ENCODE measurements at places on chromosomes 2 and 18. TPM values are rescaled to one million over a fixed set of nuclear protein-coding genes. Genes with fewer than 3 reads are reported as not detected.

DNA sequence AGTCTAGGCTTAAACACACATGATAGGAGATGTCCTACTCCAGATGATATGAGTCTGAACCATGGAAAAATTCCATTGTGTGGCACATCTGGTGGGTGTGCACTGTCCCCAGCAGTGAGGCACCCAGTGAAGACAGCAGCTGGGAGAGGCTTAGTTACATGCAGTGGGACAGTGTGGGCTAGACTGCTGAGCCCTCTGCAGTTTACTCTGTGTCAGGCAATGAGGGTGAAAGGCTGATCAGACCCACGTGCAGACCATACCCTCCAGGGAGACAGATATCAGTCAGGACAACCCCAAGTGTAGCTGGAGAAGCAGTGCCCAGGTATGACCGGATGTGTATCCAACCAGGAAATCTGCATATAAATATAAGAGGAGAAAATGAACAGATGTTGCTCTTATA is 13.4 kb downstream of the IL37 start:
- H3K27ac ChIP-seq: no peak overlapping the region
- H3K4me1 ChIP-seq: peaks cover 5% of the 10 kb centered on the region
- no peaks in the 10 kb centered on the region for H3K27me3 ChIP-seq
- no peak overlapping the region for H3K4me3 ChIP-seq

DNA sequence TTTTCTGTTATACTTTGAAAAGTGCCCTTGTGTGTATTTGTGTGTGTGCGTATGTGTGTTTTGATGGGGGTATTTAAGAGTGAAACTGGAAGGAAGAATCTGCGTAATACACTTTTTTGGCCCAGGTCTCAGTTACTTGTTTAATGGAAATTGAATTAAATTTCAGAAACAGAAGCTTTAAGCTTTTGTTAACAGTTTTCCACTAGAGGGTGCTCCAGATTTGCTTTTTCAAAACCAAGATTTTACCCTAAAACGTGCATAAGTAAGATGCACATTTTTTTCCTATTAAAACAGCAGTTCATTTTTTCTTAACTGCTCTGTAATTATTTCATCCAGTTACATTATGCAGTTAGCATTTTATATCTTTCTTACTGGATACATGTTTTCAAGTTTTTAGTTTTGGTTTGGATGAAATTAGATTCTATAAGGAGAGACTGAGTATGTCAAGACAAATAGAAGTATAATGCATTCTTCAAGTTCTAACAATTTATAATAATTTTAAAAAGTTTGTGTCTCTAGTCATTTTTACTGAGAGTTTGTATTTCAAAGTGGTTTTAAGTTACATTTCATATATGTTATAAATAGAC is 97.2 kb downstream of the PIK3C3 start:
- no peak overlapping the region for H3K4me3 ChIP-seq
- DNase-seq: no peak
- peaks cover 7% of the 10 kb centered on the region for H3K4me1 ChIP-seq
- peaks cover 2% of the 10 kb centered on the region for H3K36me3 ChIP-seq
- no peaks in the 10 kb centered on the region for H3K27me3 ChIP-seq

DNA sequence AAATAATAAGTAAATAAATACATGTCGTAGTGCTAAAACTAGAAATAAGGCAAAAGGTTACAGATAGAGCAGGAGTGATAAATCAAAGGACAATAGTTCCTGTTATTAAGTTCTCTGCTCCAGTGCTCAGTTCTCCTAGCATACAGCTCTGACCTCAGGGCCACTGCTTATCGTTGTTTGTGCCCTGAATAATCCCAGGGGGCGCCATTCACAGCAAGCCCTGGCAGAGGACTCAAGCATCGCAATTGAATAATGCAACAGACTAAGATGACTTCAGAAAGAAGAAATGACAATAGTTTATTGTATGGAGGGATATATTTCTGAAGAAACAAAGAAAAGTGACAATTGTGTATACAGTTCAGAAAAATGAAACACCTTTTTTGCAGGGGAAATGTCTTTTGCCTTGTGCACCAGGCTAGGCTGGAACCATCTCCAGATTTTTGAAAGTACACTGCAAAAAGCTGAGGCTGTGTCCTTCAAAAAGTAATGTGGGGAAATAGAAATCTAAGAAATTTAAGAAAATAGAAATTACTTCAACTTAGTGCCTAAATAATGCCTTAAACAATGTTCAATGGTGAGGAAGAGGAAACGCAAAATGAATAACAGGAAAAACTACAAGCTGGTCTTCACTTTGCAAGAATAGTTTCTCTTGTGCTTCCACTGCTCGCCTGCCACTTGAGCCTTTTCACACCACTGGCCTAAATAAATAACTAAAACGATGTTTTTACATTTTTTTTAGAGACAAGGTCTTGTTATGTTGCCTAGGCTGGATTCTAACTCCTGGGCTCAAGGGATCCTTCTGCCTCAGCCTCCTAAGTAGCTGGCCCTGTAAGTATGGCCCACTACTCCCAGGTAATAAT is 19.0 kb upstream of the CCNYL1 start:
- H3K27ac ChIP-seq: no peak overlapping the region
- H3K36me3 ChIP-seq: no peaks in the 10 kb centered on the region
- peaks cover 15% of the 10 kb centered on the region for H3K4me1 ChIP-seq
- no peaks in the 10 kb centered on the region for H3K27me3 ChIP-seq
- no peak overlapping the region for H3K4me3 ChIP-seq
- peak; percentile 47 for DNase-seq

- no peaks in the 10 kb centered on the region for H3K36me3 ChIP-seq
- no peaks in the 10 kb centered on the region for H3K4me1 ChIP-seq
- no peaks in the 10 kb centered on the region for H3K27me3 ChIP-seq
- no peak overlapping the region for H3K4me3 ChIP-seq
- H3K27ac ChIP-seq: no peak overlapping the region
- no peak for DNase-seq
Measured at GRCh38 chr2:192749611-192750200, 555.0 kb upstream of the TMEFF2 start.

DNA sequence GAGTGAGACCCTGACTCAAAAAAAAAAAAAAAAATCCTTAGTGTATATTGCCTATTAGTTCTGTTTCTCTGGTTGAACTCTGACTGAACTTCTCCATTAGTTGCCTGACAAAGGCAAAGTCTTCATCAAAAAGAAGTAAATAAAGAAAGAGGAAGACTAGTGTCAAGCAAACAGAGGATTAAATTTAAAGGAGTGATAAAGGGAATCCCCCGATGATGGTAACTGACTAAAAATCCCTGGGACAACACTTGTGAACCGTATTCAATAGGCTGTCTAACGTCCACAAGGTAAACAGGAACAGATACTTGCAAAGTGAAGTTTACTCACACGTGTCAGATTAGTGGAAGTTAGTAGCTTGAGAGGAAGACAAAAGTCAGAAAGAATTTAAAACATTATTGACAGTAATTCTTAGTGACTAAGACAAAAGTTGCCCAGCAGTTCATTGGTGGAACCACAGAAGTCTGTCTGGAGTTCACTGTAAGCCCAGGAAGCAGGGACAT is 26.2 kb upstream of the SPOPL start:
- no peaks in the 10 kb centered on the region for H3K4me1 ChIP-seq
- no peak overlapping the region for H3K27ac ChIP-seq
- H3K36me3 ChIP-seq: no peaks in the 10 kb centered on the region
- DNase-seq: no peak

DNA sequence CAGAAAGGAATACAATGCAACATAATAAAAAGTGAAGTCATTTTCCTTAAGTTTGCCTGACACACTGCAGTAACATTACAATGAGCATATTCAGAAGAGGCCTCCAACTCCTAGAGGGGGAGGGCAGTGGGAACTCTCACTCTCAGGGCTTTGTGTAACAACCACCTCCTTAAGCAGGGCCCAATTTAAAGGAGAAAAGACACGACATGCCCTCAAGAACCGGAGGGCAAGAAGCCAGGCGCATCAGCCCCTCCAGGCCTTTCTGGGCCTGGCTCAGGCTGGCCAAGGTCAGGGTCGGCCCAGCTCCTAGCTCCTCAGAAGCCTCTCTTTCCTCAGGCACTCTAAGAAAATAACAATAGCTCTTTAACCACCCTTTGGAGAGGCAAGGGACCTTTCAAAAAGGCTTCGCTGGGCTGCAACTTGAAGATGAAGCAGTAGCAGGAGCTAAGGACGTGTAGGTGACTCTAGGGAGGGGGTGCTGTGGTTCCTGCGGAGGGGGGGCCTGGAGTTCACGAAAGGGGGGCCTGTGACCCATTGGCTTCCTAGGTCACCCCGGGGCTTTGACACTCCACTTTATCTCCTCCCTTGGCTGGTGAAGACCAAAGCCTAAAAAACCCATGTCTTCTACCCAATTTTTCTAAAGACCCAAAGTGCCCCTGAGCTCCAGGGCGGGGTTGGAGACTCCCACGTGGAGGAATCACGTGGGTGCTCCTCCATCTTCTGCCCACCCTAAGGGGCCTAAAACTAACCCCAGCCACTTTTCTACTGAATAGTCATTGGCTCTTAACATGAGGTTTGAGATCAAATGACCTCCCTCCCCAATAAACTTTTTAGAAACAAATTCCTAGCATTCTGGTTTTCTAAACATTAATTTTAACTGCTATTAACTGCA is 13.3 kb downstream of the SERTAD2 start:
- H3K27ac ChIP-seq: no peak overlapping the region
- H3K27me3 ChIP-seq: no peaks in the 10 kb centered on the region
- peaks cover 10% of the 10 kb centered on the region for H3K36me3 ChIP-seq

GRCh38 chr2:105110295-105110829 is 72.5 kb downstream of the MRPS9 start:
- H3K36me3 ChIP-seq: no peaks in the 10 kb centered on the region
- H3K4me3 ChIP-seq: no peak overlapping the region
- no peaks in the 10 kb centered on the region for H3K27me3 ChIP-seq
- no peaks in the 10 kb centered on the region for H3K4me1 ChIP-seq
- no peak overlapping the region for H3K27ac ChIP-seq

GRCh38 chr2:2960441-2961133 is 417.0 kb downstream of the EIPR1 start:
- no peaks in the 10 kb centered on the region for H3K27me3 ChIP-seq
- H3K4me3 ChIP-seq: no peak overlapping the region

DNA sequence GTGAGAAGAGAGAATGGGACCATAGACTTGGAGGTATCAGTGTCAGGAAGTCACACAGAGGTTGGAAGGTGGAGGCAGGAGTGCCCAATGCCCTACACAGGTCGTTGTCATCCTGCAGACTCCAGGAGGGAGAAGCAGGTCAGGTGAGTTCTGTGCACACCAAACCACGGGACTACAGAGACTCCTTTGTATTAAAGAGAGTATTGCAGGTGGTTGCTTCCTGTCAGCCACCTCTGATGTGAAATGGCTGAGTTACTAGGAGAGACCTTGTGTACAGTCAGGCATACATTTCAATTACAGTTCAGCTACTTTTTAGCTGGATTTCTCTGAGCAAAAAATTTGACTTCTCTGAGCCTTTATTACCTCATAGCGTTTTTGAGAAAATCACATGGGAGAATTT is 51.6 kb downstream of the SPP2 start:
- H3K4me3 ChIP-seq: no peak overlapping the region
- DNase-seq: no peak
- no peaks in the 10 kb centered on the region for H3K36me3 ChIP-seq
- no peak overlapping the region for H3K27ac ChIP-seq

- peaks cover 43% of the 10 kb centered on the region for H3K4me1 ChIP-seq
- peak overlapping the region; percentile 34 for H3K27ac ChIP-seq
- no peaks in the 10 kb centered on the region for H3K27me3 ChIP-seq
- H3K36me3 ChIP-seq: peaks cover 23% of the 10 kb centered on the region
- H3K4me3 ChIP-seq: no peak overlapping the region
Measured at GRCh38 chr2:101012054-101012705, 10.1 kb downstream of the RPL31 start.

DNA sequence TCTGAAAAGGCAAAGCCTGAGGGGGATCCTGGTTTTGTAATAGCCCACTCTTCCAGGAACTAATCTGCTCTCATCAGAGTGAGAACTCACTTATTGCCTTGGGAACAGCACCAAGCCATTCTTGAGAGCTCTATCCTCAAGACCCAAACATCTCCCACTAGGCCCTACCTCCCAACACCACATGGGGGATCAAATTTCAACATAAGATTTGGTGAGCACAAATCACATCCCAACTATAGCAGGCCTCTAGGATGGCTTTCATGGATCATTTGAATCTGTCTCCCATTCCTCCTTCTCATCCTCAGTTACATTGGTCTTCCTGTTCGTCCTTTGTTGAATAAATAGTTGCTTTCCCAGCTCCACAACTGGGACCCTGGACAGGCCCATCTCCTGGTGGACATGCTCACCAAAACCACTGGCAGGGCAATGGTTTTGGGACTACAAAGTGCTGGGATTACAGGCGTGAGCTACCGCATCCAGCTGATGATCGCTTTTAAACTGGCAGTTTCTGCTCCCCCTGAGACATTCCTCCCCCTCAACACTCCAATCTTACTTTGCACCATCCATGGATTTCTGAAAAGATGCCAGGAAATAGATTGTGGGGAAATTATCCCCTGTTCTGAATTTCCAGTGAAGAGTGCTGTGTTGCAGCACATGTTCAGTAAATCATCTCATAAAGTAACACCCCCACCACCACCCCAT is 42.6 kb downstream of the MCFD2 start:
- H3K27me3 ChIP-seq: peaks cover 30% of the 10 kb centered on the region
- H3K4me3 ChIP-seq: no peak overlapping the region
- H3K4me1 ChIP-seq: peaks cover 16% of the 10 kb centered on the region

DNA sequence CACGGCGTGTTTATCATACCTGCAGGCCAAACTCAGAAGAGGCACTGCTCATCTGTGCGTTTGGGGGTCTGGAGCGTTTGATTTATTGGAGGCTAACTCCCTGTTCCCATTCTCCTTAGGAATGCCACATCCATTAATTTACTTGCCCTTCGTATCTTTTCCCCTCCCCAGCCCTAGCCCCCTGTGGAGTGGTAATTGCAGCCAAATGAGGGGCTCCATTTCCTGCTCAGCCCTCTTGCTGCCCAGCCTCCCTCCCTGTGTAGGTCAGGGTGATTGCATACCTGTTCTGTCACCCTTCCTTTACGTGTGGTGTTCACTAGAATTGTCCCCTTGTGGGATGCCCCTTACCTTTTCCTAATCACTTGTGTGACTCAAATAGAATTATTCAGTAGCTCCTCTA is 120.4 kb downstream of the MAP3K20 start:
- H3K4me3 ChIP-seq: no peak overlapping the region
- no peaks in the 10 kb centered on the region for H3K27me3 ChIP-seq
- no peaks in the 10 kb centered on the region for H3K4me1 ChIP-seq
- no peak overlapping the region for H3K27ac ChIP-seq
- no peaks in the 10 kb centered on the region for H3K36me3 ChIP-seq

GRCh38 chr2:175366815-175367214 is 185.3 kb upstream of the ATP5MC3 start:
- H3K27me3 ChIP-seq: peaks cover 19% of the 10 kb centered on the region
- no peaks in the 10 kb centered on the region for H3K4me1 ChIP-seq
- no peaks in the 10 kb centered on the region for H3K36me3 ChIP-seq
- peak; percentile 13 for DNase-seq
- no peak overlapping the region for H3K4me3 ChIP-seq
- no peak overlapping the region for H3K27ac ChIP-seq

GRCh38 chr18:23133860-23134779 is 1.2 kb upstream of the CABLES1 start:
- DNase-seq: peak; percentile 68
- H3K4me3 ChIP-seq: peak overlapping the region; percentile 83
- H3K27ac ChIP-seq: peak overlapping the region; percentile 66
- H3K27me3 ChIP-seq: peaks cover 27% of the 10 kb centered on the region

Gene RASGRP3
- 3.8 TPM for total RNA-seq

Gene SERPINB12
- not detected for total RNA-seq

Gene POMC
- total RNA-seq: 12.5 TPM
